ENCODE measurements at places on chromosomes 1 and 21.

- no peak for DNase-seq
Observed at GRCh38 chr1:200281201-200281835, 128.5 kb downstream of the ZNF281 start.

GRCh38 chr1:237386362-237387143 lies 344.6 kb downstream of the RYR2 start:
- no peak for DNase-seq

DNA sequence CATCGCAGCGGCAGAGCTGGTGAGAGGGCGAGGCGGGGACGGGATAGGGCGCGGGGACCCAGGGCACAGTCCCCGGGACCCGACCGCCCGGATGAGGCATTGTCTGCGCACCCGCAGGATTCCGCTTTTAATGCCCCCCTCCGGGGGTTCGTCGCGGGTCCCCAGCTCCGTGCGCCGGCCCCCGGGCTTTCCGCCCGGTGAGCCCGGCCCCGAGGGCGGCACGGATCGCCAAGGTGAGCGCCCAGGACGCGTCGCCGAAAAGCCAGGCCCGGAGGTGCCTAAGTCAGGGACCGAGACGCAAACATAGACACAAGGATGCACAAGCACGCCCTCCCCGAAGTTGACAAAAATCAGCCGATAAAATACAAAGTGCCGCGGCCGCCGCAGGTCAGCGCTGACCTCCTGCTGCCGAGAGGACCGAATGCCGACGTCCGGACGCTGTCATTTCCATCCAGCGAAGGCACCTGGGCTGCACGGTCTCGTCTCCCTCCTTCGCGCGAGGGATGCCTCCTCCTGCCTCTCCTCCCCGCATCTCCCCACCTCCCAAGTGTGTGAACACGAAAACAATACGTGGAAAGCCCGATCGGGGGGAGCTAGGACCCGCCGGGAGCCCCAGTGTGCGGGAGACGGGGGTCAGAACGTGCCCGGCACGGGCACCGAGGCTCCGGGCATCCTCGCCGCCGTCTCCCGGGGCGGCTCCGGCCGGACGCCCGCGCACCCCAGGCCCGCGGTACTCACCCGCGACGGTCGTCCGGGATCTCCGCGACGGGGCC lies 101.1 kb upstream of the SOD1 start:
- no peak for DNase-seq

- DNase-seq: no peak
Observed at GRCh38 chr1:111412839-111413238, 14.7 kb downstream of the OVGP1 start.

DNA sequence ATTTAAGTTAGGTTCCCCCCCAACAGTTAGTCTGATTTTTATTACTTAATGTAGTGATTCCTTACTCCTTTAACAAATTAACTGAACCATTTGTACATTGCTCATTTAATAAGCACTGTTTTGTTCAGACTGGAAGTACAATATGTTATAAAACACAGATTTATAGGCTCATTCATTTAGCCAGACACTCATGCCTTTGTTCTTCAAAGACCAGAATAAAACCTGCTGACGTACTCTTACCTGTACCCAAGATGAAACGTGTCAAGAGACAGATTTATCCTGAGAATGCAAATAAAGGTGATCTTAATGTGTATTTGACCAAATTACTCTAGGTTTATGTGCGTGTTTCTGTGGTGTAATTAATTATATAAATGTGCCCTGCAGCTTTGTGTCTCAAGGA lies 92.8 kb downstream of the INTS7 start:
- DNase-seq: no peak

- DNase-seq: no peak
Observed at GRCh38 chr21:31659286-31659535, 282 bp upstream of the SOD1 start.

DNA sequence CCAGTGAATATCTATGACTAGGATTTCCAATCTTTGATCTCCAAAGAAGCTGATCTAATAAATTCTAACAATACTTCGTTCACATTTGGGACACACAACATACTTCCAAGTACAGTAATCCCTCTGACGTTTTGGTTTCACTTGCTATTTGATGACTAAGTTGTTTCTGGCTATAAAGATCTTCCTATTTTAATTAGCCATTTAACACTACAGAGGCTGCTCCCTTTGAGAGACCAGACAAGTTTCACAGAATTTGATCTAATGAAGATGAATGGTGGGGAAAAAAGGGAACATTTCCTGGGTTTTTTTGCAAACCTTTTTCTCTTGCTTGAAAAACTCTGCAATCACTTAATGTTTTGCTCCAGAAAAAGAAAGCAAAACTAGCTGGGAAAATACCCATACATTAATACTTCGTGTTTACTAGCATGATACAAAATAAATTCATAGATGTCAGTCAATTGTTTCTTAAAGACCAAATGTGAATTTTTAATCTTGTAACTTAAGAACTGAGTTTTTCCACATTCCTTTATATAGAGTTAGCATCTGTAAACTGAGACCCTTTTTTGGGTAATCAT lies 28.0 kb upstream of the GLIS1 start:
- no peak for DNase-seq
